ENCODE measurements at places on chromosomes 12 and 14.

- peak; percentile 47 for DNase-seq
Observed at GRCh38 chr14:68961781-68962584, 17.1 kb downstream of the ACTN1 start.

- no peak for DNase-seq
Observed at GRCh38 chr14:61444215-61444768, 122.9 kb downstream of the PRKCH start.

DNA sequence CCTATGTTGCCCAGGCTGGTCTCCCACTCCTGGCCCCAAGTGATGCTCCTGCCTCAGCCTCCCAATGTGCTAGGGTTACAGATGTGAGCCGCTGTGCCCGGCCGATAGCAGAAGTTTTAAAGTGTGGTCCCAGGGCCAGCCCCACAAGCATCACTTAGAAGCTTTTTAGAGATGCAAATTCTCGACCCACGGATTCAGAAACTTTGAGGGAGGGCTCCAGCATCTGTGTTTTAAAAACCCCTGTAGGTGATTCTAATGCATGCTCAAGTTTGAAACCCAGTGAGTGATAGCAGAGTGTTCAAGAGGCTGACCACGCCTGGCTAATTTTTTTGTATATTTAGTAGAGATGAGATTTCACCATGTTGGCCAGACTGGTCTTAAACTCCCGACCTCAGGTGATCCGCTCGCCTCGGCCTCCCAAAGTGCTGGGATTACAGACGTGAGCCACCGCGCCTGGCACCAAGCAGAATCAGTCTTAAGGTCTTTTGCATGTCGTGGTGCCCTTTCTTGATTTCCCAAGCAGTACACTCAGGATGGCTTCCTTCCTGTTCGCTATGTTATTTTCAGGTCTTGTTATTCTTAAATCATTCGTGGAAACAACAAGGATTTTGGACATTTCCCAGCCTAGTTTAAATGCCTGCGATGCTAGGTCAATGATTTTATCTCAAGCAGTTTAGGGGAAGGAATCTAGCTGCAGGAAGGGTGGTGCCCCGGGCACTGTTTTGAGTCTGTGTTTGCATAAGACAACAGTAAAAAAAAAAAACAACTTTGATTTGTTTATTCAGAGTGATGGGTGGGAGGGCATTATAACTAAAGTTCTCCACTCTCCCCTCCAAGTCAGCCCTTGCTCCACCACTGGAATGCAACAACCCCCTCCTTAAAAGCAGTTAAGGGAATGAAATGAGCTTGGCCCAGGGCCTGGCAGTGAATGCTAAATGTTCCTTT is 9.2 kb upstream of the RILPL2 start:
- DNase-seq = no peak

- no peak for DNase-seq
Observed at GRCh38 chr14:102283631-102284129, 21.3 kb downstream of the MOK start.

- no peak for DNase-seq
Observed at GRCh38 chr14:30058401-30058800, 130.8 kb upstream of the PRKD1 start.

DNA sequence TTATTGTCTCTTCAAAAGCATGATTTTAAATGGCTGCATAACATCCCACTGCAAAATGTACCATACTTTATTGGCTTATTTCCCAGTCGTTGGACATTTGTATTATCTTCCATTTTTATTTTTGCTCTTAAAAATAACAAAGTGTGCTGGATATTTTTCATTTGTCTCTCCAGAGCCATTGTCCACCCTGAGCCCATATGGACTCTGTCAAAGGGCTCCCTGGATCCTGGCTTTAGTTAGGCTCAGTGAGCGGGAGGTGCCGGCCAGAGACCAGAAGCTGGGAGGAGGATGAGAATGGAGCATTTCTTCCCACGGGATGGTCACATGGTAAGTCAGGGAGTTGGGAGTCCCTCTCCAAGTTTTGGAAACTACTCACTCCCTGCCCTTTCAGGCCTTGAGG is 296.9 kb downstream of the NUAK1 start:
- no peak for DNase-seq

DNA sequence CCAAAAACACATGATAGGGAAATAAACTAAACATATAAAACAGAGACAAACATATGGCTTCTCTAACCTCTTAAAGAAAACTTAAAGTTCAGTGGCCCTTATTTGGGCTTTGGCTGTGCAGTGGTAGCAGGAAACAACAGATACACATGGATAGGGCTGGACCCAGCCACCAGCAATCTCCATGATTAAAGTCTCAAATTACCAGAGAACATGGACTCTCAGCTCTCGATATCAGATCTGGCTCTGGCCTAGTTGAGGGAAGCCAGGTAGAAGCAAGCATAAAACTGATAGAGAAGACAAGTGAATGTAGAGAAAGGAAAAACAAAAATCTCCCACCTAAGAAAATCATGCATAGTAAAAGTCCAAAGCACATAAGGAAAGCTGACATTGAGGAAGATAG is 164.8 kb downstream of the ITPR2 start:
- no peak for DNase-seq

GRCh38 chr12:39619660-39620433 is at the start of gene ABCD2:
Gene ABCD2 (minus strand): TSS chr12:39619803. CDS start chr12:39619615, 188 bp downstream.
- DNase-seq = peak; percentile 36

GRCh38 chr12:76687981-76688380 is 75.9 kb upstream of the ZDHHC17 start:
- DNase-seq = no peak

- no peak for DNase-seq
Observed at GRCh38 chr14:37198273-37198598, 499 bp downstream of the MIPOL1 start.

GRCh38 chr14:93970585-93970964 is 5.8 kb downstream of the ASB2 start:
- DNase-seq = no peak

DNA sequence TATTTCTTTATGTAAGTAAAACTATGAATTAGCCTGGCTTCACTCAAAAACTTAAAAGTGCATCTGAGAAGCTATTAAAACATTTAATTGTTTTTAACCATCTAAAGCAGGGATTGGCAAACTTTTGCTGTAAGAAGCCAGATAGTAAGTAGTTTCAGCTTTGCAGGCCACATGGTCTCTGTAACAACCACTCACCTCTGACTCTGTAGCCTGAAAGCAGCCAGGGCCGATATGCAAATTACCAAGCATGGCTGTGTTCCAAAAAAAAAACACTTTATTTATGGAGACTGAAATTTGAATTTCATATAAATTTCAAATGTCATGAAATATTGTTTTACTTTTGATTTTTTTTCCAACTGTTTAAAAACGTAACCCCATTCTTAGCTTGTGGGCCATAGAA is 95.3 kb downstream of the CIT start:
- DNase-seq = no peak

GRCh38 chr14:33840797-33841196 is 110.1 kb downstream of the EGLN3 start:
- no peak for DNase-seq

GRCh38 chr12:12010277-12011039 is 60.3 kb upstream of the BCL2L14 start:
- no peak for DNase-seq

DNA sequence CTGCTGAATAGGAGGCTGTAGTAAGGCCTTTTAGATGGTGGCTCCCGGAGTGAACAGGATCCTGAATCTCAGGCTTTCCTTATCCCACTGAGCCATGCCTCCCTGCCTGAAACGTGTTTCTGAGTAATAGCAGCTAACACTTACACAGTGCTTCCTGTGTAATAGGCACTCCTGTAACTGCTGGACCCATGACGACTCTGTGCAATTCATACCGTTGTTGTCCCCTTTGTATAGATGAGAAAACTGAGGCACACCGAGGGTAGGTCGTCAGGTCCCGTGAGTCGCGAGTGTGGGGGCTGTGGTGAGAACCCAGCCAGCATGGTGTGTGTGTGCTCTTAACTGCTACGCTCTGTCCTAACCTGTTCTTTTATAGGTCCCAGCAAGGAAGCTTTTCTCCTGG is 193.6 kb downstream of the CACNA1C start:
- DNase-seq = no peak

- no peak for DNase-seq
Observed at GRCh38 chr12:54292083-54292930, 8.5 kb downstream of the NFE2 start.

GRCh38 chr12:122722387-122722786 is 5.8 kb upstream of the HCAR3 start:
- no peak for DNase-seq

- DNase-seq = no peak
Observed at GRCh38 chr12:47207340-47207717, 127.6 kb upstream of the AMIGO2 start.

DNA sequence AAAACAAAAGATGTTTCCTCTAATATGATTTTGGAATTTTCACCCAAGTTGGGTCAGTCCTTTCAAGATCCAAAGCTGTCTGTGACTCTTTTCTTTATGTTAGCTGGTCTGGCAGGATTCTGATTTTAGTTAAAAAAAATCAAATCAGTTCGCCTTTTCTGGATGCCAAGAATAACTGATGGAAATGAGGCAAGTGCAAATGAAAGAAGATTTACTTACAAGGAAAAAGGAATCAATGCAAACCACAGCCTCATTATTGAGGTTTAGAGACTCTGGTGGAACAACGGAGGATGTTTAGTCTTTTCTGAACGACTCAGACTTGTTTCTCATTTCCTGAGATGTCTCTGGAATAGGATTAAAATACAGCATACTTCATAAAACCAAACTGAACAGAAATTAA is 117.0 kb upstream of the DYRK2 start:
- DNase-seq = no peak

DNA sequence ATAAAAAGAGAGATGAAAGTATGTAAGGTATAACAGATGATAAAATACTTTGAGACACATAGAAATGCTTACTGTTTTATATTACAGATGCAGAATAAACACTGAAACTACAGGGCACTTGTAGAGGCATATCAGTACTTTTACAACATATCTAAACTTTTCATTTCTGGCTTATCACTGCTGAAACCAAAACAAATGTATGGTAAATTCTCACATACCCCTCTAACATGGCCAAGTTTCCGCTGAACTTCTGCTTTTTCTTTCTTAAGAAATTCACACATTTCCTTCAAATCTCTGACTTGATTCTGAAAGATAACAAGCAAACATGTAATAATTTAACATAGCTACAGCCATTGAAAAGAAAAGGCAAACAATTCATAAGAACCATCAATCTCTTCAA is 33.3 kb upstream of the C12orf50 start:
- DNase-seq = no peak

- no peak for DNase-seq
Observed at GRCh38 chr12:29242921-29243431, 93.9 kb downstream of the FAR2 start.

- no peak for DNase-seq
Observed at GRCh38 chr14:99660006-99660566, 15.2 kb downstream of the HHIPL1 start.

GRCh38 chr14:98700748-98701147 is 571.2 kb downstream of the BCL11B start:
- no peak for DNase-seq

- DNase-seq = no peak
Observed at GRCh38 chr14:53265025-53265424, 111.9 kb upstream of the DDHD1 start.
